ENCODE measurements at places on chromosomes 6 and 20.
A peak's percentile ranks its signal among the peaks of the same experiment; 100 is the strongest.

- DNase-seq, result no peak
Measured at GRCh38 chr20:48791014-48791413, 36.8 kb downstream of the PREX1 start.

DNA sequence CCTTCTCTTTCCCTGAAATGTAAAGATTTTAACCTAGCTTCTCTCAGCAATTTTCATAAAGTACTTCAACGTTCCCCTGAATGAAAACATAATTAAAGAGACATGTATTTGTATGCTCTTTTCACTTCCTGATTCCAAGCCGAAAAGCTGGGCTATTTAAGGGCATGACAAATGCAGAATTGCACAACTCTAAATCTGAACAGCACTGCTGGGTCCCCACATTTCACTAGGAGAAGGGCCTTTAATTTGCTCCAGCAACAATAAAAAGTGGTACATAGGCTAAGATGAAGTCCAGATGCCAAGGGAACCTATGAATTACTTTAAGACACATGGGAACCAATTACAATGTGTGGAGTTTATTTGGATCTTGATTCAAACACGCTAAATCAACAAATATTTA lies 42.0 kb downstream of the IRAK1BP1 start:
- no peak for DNase-seq

GRCh38 chr6:132198040-132198439 lies 203.2 kb downstream of the MOXD1 start:
- no peak for DNase-seq

DNA sequence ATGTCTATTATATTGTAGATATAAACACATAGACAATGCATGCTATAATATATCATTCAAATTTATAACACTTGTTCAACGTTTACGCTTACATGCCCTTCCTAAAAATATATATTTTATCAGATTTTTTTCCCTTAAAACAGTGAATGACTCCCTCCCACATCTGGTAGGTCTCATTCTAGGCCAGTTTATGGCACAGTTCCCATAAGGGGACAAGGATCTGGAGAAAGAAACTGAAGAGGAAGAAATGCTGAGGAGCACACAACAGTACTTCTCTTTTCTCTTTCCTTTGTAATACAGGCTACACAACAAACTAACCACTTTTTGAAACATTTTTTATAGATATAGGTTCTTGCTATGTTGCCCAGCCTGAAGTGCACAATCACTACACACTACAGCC lies 48.6 kb upstream of the RCAN2 start:
- no peak for DNase-seq

DNA sequence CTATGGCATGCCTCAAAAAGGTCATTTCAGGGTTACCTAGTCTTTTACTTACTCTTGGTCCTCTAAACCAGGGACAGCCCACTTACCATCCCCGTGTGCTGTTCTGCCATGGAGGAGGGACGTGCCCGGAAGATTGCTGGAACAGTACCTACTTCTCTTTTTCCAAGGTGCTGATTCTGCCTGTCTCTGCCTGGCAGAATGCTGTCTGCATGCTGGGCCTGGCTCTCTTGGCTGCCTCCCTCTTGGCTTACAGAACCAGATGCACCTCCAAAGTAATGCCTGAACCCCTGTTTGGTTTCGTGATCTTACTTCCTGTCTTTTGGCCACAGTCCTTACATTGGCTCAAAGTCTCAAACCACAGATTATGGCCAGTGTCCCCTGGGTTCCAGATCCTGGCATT lies 120.7 kb upstream of the NT5E start:
- no peak for DNase-seq

DNA sequence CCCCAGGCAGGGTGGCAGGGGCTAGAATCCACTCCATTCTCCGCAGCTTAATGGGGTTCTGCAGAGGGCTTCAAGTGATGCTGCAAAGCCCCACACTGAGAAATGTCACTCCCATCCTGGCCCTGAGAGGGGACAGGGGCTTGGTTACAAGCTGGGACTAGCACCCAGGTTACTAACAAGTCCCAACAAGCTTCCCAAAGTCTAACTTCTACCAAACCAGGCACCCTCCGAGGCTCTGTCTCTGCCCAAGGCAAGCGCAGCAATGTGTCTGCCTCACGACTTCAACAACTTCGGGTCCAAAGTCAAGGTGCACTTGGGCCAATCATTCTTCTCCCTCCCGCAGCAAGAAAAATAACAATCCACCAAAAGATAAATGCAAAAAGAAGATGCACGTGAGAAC lies 45.6 kb downstream of the NFATC2 start:
- DNase-seq, result no peak

DNA sequence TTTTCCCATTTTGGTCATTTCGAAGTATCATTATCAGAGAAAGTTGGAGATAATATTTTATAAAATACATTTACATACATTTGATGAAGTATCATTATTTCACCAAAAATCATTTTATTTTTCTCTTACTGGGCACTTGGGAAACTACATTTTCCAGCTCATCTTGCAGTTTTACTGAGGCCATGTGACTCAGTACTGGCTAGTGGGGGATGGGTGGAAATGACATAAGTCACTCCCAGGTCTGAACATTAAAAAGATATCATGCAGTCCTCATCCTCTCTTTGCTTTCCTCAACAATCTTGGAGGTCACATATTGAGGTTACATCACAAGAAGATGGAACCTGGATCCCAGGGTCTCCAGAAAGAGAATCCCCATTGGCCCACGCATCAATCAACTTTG lies 84.1 kb downstream of the CD24 start:
- DNase-seq, result no peak

DNA sequence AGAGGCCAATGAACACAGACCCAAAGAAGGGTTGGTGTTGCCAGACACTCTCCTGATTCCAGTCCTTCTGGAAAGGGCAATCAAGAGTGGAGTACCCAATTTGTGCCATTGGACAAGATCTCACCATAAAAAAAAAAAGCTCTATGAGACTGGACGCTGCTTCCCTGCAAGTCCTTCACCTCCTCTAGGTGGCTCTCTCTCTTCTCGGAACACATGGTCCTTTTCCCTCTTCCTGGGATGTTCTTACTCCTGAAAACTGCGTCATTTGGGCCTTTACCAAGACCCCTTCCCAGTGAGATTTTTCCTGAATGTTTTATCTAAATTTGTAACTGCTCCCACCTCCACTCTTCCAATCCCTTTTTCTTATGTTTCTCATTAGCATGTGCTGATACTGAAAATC lies 280.8 kb downstream of the FOXA2 start:
- no peak for DNase-seq

DNA sequence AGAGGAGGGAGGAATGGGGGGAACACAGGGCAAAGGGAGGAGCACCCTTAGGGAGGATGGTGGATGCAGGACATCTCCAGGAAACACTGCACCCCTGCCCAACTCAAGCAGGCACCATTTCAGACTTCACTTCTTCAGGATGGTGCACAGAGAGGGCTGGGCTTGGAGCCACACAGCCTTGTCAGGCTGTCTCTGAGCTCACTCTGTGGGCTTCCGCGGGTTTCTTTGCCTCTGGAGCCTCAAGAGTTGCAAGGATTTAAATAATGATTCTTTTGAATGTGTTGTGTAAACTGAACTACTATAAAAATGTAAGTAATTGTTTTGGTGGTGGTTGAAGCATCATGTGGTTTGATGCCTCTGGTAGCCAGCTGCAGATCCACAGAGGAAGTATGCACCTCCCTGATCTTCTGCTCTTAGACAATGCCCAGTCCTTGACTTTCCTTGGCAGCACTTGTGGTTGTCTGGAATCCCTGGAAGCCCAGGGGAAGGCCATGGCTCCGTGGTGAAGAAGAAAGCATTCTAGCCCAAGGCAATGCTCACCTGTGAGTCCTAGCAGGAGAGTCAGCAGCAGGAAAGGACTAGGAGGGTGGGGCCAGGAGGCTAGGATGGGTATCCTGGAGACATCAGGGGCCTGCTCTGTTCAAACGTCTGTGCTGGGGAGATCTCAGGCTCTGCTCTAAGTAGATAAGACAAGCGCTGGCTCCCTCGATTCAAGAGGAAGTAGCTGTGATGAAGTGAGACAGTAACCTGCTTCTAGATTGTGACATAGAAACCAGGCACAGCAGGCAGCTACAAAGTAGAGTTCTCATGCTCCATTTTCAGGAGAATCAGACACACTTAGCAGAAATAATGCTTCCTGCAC lies 50.2 kb upstream of the SIRPG start:
- no peak for DNase-seq

DNA sequence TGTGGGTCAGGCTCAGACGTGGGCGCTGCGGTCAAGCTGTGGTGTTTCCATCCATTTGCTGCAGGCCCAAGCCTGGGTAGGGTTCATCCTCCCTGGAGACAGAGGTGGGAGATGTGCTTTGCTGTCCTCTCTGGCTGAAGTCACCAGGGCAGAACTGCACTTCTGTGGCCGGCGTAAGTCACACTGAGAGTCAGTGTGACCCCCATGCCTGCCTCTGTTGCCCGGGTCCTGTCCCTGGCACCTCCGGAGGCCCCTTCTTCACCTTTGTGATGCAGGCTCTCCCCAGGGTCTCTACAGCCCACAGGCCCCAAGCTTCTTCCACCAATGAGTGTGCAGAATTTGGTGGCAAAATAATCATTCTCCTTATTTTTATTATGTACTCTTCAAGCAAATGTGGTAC lies 53.8 kb upstream of the DACT2 start:
- DNase-seq, result no peak

GRCh38 chr6:55180258-55180657 lies 5.9 kb downstream of the HCRTR2 start:
- no peak for DNase-seq

DNA sequence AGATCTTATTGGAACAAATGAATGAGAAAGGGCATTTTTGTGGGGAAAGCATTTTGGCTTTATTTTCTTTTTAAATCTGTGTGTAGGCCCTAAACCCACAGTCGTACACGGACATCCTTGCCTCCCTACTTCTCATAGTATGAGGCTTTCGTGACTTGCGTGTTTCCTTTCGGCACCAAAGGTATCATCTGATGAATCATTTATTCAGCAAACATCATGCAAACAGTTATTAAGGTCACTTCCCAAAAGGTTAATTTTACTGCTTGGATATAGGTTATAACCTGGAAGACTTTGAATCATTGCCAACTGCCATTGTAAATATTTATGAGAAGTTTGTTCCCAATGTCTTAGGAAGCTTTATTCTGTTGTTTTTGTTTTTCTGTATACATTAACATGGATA lies 15.1 kb upstream of the SLC22A2 start:
- DNase-seq, result no peak

GRCh38 chr6:44062771-44063560 lies 64.3 kb downstream of the MRPL14 start:
- DNase-seq, result peak; percentile 48

GRCh38 chr20:44761423-44761822 lies 15.8 kb downstream of the KCNK15 start:
- DNase-seq, result no peak

GRCh38 chr6:163710532-163711470 lies 296.3 kb downstream of the QKI start:
- no peak for DNase-seq

DNA sequence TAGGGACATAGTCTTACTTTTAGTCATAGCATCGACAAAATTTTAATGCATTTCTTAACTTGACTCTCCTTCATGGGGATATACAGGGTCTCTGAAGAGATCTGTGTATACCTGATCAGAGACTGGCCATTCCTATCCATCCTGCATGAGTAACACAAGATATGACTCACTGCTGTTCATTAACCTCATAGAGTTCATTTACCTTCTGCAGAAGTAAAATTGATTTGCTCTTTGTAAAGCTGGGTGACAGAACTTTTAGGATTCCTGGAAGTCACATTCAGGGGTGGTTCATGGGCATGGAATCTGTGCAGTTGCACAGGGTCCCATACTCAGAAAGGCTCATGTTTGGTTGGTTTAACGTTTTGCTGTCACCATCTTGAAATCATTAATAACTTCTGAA lies 53.2 kb downstream of the PDE7B start:
- DNase-seq, result no peak

DNA sequence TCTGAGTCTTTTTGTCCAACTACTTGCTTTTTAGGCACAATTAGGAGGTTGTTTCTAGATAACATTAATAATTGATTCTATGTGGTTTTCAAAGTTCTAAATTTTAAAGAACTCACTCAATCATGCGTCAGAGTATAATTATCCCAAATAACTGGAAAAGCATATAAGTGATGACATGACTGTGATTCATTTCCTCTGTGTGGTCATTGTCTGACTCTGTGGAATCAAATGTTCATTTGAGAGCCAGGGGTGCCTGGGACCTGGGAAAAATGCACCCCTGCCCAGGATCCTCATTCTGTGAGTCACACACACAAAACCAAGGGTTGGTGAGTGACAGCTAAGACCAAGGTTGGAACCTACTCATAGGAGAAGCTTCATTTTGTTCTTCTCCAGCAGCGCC lies 127.1 kb upstream of the MLIP start:
- no peak for DNase-seq

DNA sequence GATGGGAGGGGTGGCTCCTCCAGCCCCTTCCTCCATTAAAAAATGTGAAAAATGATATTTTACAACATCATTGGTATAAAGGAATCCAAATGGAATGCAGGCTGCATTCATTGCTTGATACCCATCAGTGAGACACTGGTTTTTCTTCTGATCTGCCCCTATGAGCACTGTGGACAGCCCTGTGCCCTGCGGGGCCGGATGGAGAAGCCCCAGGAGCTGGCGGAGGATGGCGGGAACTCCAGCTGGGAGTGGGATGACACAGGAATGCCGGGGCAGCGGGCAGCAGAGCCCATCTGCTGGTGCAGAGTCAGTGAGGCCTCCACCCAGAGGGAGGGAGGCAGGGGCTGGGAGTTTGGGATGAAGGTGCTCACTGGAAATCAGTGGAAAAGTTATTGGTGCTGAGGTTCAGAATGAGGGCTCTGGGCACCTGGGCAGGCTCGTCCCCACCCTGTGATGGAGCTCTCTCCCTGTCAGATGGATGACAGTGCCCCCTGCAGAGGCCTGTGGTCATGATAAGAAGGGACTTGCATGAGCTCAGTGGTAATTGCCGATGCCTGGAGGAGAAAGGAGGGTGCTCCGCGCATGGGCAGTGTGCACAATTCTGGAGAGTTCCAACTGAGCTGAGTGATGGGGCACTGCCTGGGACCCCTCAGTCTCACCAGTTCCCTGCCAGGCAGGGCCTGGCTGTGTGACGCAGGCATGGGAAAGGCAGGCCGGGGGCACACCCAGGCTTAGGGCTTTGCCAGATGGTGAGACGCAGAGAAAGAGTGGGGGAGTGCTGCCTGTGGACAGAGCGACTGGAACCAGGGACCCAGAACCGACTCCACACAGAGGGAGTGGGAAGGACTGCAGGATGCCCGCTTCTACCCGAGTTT lies 23.2 kb downstream of the CTCFL start:
- no peak for DNase-seq

GRCh38 chr6:16873698-16874097 lies 112.4 kb upstream of the ATXN1 start:
- no peak for DNase-seq

GRCh38 chr6:62390401-62390800 lies 104.4 kb upstream of the KHDRBS2 start:
- DNase-seq, result no peak

DNA sequence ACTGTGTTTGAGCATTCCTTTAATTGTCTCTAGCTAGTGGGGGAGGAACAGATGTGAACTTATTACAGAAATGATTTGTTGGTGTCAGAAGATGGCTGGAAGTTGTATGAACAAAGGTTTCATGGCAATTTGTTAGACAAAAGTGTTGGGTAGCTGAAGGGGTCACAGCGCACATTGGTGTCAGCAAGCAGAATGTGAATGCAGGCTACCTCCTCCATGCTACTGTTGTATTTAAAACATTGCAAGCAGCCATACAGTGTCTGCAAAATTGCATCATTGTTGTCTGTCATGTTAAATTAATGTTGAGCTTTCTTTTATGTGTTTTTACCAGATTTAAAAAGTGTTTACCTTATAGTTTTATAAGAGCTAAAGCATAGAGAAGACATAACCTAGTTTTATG lies 6.2 kb downstream of the LRRC1 start:
- no peak for DNase-seq
